Gastrocnemius medialis (tissue), 4 donors: ENCODE measurements at places on chromosomes 11 and 22. TPM values are rescaled to one million over a fixed set of nuclear protein-coding genes. Genes with fewer than 3 reads are reported as not detected.

DNA sequence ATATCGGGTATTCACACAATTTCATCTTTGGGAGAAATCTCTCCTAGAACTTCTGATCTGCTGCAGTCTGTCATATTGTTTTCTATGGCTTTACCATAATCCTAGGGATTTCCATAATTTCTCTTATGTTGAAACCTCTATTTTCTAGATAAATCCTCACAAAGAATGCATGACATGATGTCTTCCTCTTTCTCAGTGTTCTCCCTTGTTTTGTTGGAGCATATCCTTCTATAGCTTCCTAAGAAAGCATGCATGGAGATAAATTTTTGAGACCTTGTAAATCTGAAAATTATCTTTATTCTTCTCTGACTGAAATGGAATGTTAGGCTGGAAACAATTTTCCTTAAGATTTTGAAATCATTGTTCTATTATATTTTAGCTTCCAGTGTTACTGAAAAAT is 115.5 kb downstream of the WNT11 start:
- peaks cover 4% of the 10 kb centered on the region for H3K4me1 ChIP-seq
- H3K4me3 ChIP-seq: no peak overlapping the region
- no peak for DNase-seq
- H3K36me3 ChIP-seq: no peaks in the 10 kb centered on the region
- no peak overlapping the region for H3K27ac ChIP-seq
- H3K27me3 ChIP-seq: no peaks in the 10 kb centered on the region

GRCh38 chr11:38384568-38384967 is 1786.5 kb upstream of the RAG2 start:
- H3K27ac ChIP-seq: no peak overlapping the region
- no peaks in the 10 kb centered on the region for H3K4me1 ChIP-seq
- H3K27me3 ChIP-seq: no peaks in the 10 kb centered on the region
- H3K36me3 ChIP-seq: no peaks in the 10 kb centered on the region
- DNase-seq: no peak

DNA sequence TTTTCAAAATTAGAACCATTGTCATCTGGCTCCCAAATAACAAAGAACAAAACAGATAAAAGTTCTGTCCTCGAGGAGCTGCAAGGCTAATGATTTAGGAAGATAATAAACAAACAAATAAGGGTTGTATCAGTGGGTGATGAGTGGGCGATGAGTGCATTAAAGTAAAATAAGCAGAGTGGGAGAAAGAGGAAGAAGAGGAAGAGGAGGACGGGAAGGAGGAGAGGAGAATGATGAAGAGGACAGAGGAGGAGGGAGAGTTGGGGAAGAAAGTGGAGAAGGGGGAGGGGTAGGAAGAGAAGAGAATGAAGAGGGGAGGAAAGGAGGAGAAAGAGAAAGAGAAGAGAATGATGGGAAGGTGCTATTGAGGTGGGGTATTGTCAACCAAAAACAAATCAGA is 33.4 kb upstream of the ISX start:
- no peak overlapping the region for H3K4me3 ChIP-seq
- no peaks in the 10 kb centered on the region for H3K4me1 ChIP-seq
- no peaks in the 10 kb centered on the region for H3K36me3 ChIP-seq
- H3K27me3 ChIP-seq: peaks cover 4% of the 10 kb centered on the region
- H3K27ac ChIP-seq: no peak overlapping the region
- no peak for DNase-seq

GRCh38 chr11:58654908-58655296 is 32.4 kb downstream of the CNTF start:
- no peaks in the 10 kb centered on the region for H3K27me3 ChIP-seq
- H3K4me3 ChIP-seq: no peak overlapping the region
- H3K4me1 ChIP-seq: no peaks in the 10 kb centered on the region
- no peaks in the 10 kb centered on the region for H3K36me3 ChIP-seq
- no peak overlapping the region for H3K27ac ChIP-seq
- no peak for DNase-seq

- no peak for DNase-seq
- no peaks in the 10 kb centered on the region for H3K36me3 ChIP-seq
- no peaks in the 10 kb centered on the region for H3K4me1 ChIP-seq
- H3K27ac ChIP-seq: no peak overlapping the region
- peaks cover 7% of the 10 kb centered on the region for H3K27me3 ChIP-seq
Measured at GRCh38 chr11:33475993-33476392, 218.8 kb downstream of the HIPK3 start.

GRCh38 chr11:106917973-106918372 is 100.3 kb downstream of the GUCY1A2 start:
- no peak overlapping the region for H3K4me3 ChIP-seq
- no peak overlapping the region for H3K27ac ChIP-seq
- H3K4me1 ChIP-seq: no peaks in the 10 kb centered on the region
- no peaks in the 10 kb centered on the region for H3K36me3 ChIP-seq

- H3K4me1 ChIP-seq: peaks cover 12% of the 10 kb centered on the region
- H3K27me3 ChIP-seq: no peaks in the 10 kb centered on the region
- H3K27ac ChIP-seq: no peak overlapping the region
- DNase-seq: no peak
Measured at GRCh38 chr22:23103199-23103954, 33.1 kb downstream of the GNAZ start.

DNA sequence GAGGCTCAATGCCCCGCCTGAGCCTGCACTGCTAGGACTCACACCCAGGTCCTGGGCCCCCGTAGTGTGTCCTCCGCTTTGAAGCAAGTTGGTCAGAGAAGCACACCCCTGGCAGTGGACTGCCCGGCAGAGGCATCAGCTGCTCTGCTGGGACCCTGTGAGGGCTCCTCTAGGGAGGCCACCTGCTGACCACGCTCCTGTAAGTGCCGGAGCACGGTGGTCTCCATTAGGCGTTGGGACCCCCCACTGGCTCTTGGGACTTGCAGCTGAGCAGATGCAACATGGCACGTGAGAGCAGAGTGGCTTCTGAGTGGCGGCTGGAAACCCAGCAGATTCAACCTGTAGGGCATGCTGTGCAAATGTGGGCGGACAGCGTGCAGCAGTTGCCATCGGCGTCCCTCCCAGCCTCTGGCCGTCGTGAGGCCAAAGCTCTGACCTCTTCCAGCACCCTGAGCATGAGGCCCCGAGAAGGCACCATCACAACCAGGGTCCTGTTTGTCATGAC is 16.9 kb downstream of the MRGPRG start:
- no peaks in the 10 kb centered on the region for H3K4me1 ChIP-seq
- H3K4me3 ChIP-seq: no peak overlapping the region
- H3K27me3 ChIP-seq: peaks cover 43% of the 10 kb centered on the region
- no peak for DNase-seq

- H3K27ac ChIP-seq: peak overlapping the region; percentile 18
- peaks cover 10% of the 10 kb centered on the region for H3K4me1 ChIP-seq
- H3K4me3 ChIP-seq: no peak overlapping the region
- peak; percentile 67 for DNase-seq
- H3K27me3 ChIP-seq: no peaks in the 10 kb centered on the region
- no peaks in the 10 kb centered on the region for H3K36me3 ChIP-seq
Measured at GRCh38 chr11:72091292-72091691, 10.6 kb downstream of the LRRC51 start.

DNA sequence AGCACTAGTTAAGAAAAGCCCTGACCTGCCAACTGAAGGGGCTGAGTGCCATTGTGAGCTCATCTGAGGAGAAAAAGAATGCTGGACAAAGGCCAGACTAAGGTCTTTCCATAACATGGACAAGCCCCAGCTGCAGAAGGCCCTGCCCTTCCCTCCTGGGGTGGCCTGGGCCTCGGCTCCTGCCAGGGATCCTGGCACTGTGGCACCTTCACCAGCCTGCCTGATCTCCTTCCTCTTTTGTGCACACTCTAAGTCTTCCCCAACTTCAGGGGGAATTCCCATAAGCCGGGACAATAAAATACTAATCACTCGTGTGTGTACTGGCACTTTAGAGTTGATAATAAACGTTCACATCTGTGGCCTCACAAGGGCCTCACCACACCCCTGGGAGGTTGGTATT is 9.9 kb downstream of the TMPRSS13 start:
- no peak for DNase-seq
- H3K27me3 ChIP-seq: no peaks in the 10 kb centered on the region
- H3K4me3 ChIP-seq: no peak overlapping the region
- no peak overlapping the region for H3K27ac ChIP-seq
- no peaks in the 10 kb centered on the region for H3K36me3 ChIP-seq
- no peaks in the 10 kb centered on the region for H3K4me1 ChIP-seq

- no peaks in the 10 kb centered on the region for H3K27me3 ChIP-seq
- H3K36me3 ChIP-seq: no peaks in the 10 kb centered on the region
- no peak for DNase-seq
- H3K4me1 ChIP-seq: no peaks in the 10 kb centered on the region
- H3K27ac ChIP-seq: no peak overlapping the region
Measured at GRCh38 chr22:26821854-26822253, 164.5 kb downstream of the MIAT start.

- no peaks in the 10 kb centered on the region for H3K27me3 ChIP-seq
- H3K27ac ChIP-seq: no peak overlapping the region
- H3K4me3 ChIP-seq: no peak overlapping the region
- DNase-seq: no peak
- no peaks in the 10 kb centered on the region for H3K36me3 ChIP-seq
Measured at GRCh38 chr11:32902089-32902665, 9.6 kb downstream of the QSER1 start.

- H3K27ac ChIP-seq: no peak overlapping the region
- no peaks in the 10 kb centered on the region for H3K27me3 ChIP-seq
Measured at GRCh38 chr11:501683-502287, 5.3 kb downstream of the RNH1 start.

DNA sequence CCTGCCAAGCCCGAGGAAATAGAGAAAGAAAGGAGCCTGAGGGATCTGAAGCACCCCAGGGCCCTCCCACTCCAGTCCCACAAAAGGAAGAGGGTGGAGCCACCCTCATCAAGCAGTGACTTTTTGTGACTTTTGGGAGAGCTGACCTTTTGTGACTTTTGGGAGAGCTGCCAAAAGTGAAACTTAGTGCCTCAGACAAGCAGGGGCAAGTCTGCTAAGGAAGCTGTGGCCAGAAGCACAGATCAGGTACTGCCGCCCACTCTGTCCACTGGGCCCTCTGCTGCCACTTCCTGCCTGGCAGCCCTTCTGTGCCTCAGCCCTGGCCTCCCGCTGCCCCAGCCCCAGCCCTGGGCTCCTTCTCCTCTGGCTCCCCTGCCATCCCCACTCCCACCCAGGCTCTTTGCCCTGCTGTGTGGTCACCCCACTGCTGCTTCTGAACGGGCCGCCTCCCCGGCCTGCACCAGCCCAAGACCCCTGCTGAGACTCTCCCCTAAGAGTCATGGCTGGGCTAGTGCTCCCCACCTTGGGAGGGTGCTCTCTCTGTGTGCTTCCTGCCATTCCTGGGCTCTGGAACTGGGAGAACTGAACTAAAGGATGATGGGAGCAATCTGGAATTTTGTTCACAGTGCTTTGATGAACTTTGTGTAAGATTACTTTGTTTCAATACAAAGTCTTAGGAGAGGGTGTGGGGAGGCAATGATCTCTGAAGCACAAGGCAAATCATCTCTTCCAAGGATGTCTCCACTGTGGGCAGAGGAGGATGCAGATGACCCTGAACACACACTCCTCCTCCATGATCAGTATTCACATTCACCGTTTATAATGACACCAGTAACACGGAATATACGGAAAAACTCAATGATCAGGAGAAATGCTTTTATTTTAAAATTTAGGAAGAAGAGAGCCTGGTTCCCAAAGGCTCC is at the start of gene APOBEC3H:
TSS of gene APOBEC3H (plus strand) at position 147 of the 923 bp plus-strand sequence. CDS start 3,035 bp downstream, outside the sequence.
- no peaks in the 10 kb centered on the region for H3K27me3 ChIP-seq
- H3K36me3 ChIP-seq: no peaks in the 10 kb centered on the region
- no peak within 1 kb of the TSS for H3K4me3 ChIP-seq
- H3K4me1 ChIP-seq: no peaks in the 10 kb centered on the region
- H3K27ac ChIP-seq: no peak within 1 kb of the TSS

GRCh38 chr22:24516301-24516737 is 21.2 kb downstream of the UPB1 start:
- H3K36me3 ChIP-seq: no peaks in the 10 kb centered on the region
- H3K27me3 ChIP-seq: no peaks in the 10 kb centered on the region
- peaks cover 8% of the 10 kb centered on the region for H3K4me1 ChIP-seq
- H3K4me3 ChIP-seq: no peak overlapping the region
- no peak for DNase-seq

- DNase-seq: no peak
- H3K36me3 ChIP-seq: no peaks in the 10 kb centered on the region
Measured at GRCh38 chr11:32288276-32288675, 147.1 kb downstream of the WT1 start.

DNA sequence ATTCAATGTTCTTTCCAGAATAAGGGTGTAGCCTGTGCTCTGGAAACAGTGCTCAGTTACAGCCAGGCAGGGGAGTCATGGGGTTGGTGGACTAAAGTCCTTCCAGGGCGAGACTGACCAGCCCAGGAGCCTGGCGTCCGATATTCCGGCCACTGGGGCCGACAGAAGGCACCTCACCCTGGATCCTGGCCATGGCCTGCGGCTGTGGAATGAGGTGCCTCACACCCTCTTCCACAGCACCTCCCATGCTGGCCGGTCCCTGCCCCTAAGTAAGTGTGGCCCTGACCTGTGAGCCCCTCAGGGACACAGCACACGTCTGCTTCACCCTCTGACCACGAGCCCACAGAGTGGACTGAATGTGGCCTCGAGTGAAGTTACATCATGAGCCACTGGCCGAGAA is 50.5 kb downstream of the WNT7B start:
- no peaks in the 10 kb centered on the region for H3K27me3 ChIP-seq
- no peak overlapping the region for H3K4me3 ChIP-seq
- H3K36me3 ChIP-seq: no peaks in the 10 kb centered on the region
- no peak for DNase-seq
- no peak overlapping the region for H3K27ac ChIP-seq

- no peaks in the 10 kb centered on the region for H3K27me3 ChIP-seq
- H3K36me3 ChIP-seq: no peaks in the 10 kb centered on the region
- no peak for DNase-seq
Measured at GRCh38 chr11:35318977-35319925, 100.1 kb downstream of the SLC1A2 start.

GRCh38 chr11:117444711-117445658 is 117.3 kb downstream of the CEP164 start:
- H3K4me1 ChIP-seq: no peaks in the 10 kb centered on the region
- no peak for DNase-seq
- no peaks in the 10 kb centered on the region for H3K36me3 ChIP-seq
- H3K4me3 ChIP-seq: no peak overlapping the region
- H3K27ac ChIP-seq: no peak overlapping the region
- H3K27me3 ChIP-seq: peaks cover 3% of the 10 kb centered on the region

DNA sequence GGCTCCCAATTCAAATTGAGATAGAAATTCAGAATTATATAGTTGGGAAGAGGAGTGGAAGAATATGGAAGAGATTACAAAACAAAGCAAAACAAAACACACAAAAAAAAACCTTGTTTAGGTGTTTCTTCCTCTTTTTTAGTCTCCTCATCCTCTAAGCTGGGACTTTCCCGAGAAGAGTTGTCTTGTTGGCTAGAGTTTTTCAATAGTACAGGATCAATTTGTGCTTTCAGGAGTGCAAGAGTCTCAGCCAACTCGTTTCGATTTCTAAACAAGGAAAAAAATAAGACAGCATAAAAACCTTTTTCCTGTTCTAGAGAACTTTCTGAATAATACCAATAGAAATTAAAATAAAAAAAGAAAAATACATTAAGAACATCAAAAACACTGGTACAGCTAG is 87.8 kb upstream of the CLNS1A start:
- no peaks in the 10 kb centered on the region for H3K4me1 ChIP-seq
- no peaks in the 10 kb centered on the region for H3K27me3 ChIP-seq
- no peak overlapping the region for H3K4me3 ChIP-seq
- H3K27ac ChIP-seq: no peak overlapping the region
- H3K36me3 ChIP-seq: no peaks in the 10 kb centered on the region

Gene IL18
- total RNA-seq: 11.7 TPM

Gene TTC28
- 6.3 TPM for total RNA-seq

Gene KBTBD3
- total RNA-seq: 0.92 TPM

Gene LBHD1
- total RNA-seq: 1.4 TPM

Gene OR6T1
- not detected for total RNA-seq

Gene NRXN2
- total RNA-seq: 0.85 TPM

Gene HEPN1
- not detected for total RNA-seq

Gene SERPING1
- total RNA-seq: 90.0 TPM

Gene OR52D1
- total RNA-seq: not detected

Gene OVCH2
- not detected for total RNA-seq

Gene VPREB1
- total RNA-seq: not detected
